ENCODE measurements at places on chromosomes 12 and 14.

DNA sequence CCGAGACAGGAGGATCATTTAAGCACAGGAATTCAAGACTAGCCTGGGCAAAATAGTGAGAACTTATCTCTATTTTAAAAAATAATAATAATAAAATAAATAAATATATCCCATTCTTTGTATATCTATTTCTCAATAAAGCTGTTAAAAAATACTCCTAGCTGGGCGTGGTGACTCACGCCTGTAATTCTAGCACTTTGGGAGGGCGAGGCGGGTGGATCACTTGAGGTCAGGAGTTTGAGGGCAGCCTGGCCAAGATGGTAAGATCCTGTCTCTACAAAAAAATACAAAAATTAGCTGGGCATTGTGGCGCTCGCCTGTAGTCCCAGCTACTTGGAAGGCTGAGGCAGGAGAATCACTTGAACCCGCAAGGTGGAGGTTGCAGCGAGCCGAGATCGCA lies 75.7 kb upstream of the TBX3 start:
- DNase-seq = no peak

DNA sequence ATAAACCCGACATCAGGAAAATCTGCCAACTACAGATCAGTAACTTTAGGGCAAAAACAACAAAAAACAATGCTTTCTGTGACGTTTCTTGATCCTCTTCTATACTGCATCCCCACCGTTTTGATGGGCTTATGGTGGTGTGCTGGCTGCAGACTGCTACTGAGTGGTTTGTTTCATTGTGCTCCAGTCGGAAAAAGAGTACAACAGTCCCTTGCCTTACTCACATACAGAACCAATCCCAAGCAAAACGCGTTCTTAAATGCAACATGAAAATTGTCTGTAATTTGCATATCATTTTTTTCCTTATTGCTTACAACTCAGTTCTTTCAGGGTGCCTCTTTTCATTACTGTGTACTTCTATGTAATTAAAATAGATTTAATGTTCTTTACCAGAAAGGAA lies 2.3 kb downstream of the ETV6 start:
- DNase-seq = no peak

GRCh38 chr12:1499351-1499750 lies 95.0 kb downstream of the FBXL14 start:
- DNase-seq = no peak

DNA sequence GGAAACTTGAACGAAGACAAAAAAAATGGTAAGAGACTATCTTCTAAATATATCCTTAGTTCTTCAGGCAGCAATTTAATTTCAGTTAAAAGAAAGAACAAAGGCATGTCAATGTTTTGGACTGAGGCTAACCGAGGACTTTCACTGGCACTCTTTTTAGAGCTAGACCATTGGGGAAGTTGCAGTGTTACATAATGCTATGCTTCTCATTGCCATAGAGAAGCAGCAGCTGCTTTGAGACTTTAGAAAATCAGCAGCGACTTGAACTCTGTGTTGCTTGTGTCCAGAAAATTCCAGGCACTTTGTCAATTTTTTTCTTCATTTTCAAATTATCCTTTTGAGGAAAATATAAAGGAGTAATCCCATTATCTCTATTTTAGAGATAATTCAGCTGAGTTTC lies 964.2 kb downstream of the NRXN3 start:
- DNase-seq = no peak

DNA sequence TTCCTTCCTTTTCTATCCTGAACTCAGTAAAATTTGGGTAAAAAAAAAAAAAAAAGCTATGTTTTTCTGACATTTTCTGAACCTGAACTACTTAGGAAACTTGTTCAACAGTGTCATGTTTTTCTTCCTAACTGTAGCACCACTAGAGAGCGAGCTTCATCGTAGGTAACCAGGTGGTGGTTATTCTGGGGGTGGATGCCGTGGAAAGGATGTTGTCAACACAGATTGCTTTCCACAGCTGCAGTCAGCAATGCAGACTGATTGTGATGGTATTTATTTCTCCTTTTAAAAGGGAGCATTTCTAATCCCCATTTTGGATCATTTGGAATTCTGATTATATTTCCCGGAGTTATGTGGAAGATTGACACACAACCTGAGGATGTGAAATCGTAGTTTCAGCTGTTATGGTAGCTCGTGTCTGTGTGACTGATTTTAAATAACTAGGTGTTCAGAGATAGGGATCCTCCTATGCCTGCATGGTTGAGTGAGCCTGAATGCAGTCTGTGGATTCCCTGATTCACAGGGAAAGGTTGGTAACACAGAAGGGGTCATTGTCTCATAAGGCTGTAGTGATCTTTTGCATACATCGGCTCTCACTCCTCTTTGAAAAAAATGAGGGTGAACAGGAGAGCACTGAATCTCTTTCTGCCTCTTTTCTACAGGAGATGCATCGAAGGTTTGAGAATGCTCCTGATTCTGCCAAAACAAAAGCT lies 113.2 kb downstream of the ERC1 start:
- DNase-seq = no peak

GRCh38 chr12:55385891-55386290 lies 14.4 kb upstream of the OR6C65 start:
- no peak for DNase-seq

- DNase-seq = no peak
These were observed 13.6 kb downstream of the SNX6 start for GRCh38 chr14:34616360-34616759.

GRCh38 chr14:79408696-79409095 lies 802.6 kb downstream of the DIO2 start:
- DNase-seq = no peak

DNA sequence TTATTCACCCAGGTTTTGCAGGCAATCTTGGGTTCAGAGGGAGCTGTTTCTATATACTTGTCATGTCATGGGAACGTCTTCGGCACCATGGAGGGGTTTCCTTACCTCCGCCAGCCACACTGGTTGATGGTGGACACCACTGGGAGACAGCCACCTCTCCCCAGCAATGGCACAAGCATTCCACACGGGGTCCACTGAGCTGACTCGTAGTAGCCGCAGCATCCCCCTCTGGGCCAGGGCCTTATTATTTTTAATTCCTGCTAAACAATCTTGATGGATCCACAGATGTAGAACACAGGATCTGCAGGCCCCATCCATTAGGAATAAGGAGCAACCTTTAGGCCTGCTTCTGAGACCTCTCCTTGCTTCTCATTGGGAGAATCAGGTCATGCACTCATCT lies 132.9 kb downstream of the DICER1 start:
- DNase-seq = no peak

- no peak for DNase-seq
These were observed 137.0 kb upstream of the HIF1A start for GRCh38 chr14:61558271-61558670.

GRCh38 chr14:24274101-24274543 lies 2.7 kb upstream of the RABGGTA start:
- DNase-seq = peak; percentile 79

GRCh38 chr14:99930420-99931274 lies 134.6 kb upstream of the EVL start:
- no peak for DNase-seq

- DNase-seq = no peak
These were observed 41.4 kb downstream of the NOC4L start for GRCh38 chr12:132185705-132186104.

DNA sequence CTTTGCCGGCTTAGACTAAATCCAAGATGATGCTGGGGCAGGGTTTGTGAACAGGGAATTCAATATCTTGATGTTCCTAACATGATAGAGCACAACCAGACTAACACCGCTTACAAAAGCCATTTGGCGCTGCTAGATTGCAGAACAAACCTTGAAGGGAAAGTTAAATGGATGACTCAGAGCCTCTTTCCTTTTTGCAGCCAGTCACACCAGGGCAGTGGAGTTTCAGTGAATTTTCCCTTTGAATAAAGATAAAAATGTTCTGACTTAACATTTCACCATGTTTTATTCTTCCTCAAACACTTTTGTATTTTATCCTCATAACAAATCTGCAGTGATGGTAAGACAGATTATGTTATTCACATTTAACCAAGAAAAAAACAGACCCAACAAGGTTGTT lies 47.3 kb downstream of the PDE6H start:
- DNase-seq = no peak

DNA sequence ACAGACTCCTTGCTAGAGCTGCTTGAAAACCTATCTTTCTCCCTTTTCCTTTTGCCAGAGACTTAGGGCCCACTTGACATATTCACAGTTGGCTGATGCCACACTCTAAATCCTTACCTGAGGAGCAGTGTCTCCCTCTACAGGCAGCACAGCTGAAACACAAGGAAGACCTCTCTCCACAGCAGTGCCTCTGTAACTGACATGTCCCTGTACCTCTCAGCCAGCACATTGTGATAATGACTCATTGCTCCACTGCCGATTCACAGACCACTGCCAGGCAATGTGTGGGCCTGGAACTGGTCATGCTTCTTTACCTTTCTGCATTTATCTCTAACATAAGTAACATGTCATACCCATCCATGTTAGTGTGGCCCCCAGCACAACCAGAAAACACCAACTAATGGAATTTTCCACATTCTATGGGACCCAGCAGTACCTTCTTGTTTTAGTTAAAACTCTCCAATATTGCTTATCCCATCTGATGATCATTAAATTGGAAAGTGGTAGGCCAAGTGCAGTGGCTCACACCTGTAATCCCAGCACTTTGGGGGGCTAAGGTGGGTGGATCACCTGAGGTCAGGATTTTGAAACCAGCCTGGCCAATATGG lies 56.5 kb downstream of the GTF2A1 start:
- peak; percentile 82 for DNase-seq

- no peak for DNase-seq
These were observed 70.7 kb downstream of the NOVA1 start for GRCh38 chr14:26527095-26527494.

DNA sequence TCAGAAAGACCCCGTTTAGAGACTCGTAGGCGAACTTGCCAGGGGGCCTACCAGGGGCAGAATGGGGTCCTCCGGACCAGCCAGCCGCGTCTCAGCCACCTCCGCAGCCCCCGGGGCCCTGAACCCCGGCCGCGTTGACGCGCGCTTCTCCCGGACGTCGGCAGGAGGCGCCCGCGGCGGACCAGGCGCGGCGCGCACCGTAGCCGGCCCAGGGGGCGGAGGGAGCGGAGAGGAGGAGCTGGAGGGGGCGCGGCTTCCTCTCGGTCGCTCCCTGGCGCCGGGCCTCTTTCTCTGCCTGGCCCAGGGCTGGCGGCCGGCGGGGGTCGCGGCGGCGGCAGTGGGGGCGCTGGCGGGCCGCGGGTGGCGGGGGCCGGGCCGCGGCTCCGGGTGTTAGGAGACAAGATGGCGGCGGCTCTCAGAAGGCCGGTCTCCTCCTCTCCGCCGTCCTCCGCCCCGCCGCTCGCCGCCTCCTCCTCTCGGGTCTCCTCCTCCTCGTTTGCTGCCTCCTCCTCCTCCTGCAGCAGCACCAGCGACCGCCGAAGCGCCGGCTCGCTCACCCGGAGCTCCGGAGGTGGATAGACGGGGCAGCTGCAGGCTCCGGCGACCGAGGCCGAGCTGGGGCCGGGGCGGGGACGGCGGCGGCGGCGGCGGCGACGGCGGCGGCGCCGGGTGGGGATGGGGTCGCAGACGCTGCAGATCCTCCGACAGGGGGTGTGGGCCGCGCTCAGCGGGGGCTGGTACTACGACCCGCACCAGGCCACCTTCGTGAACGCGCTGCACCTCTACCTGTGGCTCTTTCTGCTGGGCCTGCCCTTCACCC lies at the start of gene PCNX1:
Gene PCNX1 (plus strand): TSS at position 284 of the 820 bp plus-strand sequence. CDS start 392 bp downstream, at position 676.
- peak; percentile 95 for DNase-seq

DNA sequence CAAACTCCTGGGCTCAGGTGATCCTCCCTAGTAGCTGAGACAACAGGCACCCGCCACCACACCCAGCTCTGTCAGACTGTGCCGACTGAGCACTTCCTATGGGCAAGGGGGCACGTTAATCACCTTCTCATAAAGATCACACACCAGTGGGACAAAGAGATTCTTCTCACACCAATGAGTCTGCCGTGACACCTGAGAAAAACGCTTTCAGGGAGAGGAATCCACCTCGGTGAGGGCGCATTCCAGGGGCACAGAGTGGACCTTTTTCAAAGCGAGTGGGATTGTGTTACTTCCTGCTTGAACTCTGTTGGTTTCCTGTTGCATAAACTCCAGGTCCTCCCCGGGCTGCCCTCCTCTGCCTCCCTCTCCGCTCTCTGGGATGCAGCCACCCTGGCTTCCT lies 17.5 kb upstream of the SCARB1 start:
- DNase-seq = no peak

DNA sequence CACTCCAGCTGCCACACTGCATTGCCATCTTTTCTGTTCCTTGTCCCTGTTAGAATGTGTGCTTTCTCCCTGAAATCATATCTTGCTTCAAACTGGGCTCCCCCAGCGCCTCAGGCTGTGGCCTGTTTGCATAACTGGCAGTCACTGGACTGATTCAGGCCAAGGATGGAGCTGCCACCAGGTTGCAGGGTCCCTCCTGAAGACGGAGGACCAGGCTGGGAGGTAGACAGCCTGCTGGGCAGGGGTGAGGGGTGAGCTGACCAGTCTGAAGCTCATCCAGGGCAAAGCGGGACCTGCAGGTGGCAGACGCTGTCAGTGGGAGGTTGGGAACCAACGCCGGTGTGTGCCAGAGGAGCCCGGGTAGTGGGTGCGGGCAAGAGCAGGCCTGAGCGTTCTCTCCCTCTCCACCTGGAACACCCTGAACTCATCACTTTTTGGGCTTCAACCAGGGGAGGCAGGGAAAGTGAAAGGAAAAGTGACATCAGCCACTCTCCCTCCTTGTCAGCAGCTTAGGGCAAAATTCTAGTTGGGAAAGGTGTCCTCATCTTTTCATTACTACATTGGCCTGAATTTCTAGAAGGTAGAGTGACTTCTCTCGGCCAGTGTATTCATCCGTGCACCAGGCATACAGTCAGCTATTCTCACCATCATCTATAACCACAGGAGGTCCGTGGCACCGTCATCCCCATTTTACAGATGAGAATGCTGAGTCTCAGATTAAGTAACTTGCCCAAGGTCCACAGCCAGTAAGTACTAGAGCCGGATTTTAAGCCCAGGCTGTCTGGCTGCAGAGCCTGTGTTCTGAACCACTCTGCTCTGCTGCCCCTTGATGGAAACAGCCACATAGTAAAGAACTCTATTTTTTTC lies 219.1 kb downstream of the SLC41A2 start:
- DNase-seq = peak; percentile 39

DNA sequence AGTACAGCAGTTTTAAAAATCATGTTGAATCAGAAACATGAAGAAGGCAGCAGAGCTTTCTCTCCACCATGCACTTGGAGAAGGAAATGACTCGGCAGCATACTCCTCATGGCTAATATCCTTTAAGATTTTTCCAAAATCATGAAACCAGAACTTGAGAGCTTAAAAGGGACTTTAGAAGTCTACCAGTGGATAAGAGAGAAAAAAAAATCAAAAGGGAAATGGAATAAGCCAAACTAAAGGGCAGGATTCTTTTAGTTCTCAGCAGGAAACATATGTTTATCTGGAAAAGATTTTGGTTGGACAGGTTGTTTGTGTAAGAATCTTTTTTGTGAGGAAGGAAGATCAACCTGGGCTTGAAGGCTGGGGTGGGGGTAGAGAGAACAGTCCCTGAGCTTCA lies 111.8 kb downstream of the PRKCH start:
- no peak for DNase-seq

DNA sequence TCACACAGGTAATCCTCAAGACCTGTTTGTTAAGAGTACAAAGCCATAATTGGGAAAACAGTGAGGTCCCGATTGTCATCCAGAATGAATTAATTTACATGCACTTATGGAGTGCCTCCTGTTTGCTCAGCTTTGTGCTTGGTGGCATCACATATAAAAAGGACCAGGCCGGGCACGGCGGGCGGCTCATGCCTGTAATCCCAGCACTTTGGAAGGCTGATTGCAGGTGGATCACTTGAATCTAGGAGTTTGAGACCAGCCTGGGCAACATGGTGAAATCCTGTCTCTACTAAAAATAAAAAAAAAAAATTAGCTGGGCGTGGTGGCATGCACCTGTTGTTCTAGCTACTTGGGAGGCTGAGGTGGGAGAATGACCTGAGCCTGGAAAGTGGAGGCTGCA lies 247.4 kb downstream of the CACNA1C start:
- DNase-seq = no peak
